H1 (cell line): ENCODE measurements at places on chromosomes 4 and X. TPM values are rescaled to one million over a fixed set of nuclear protein-coding genes. Genes with fewer than 3 reads are reported as not detected.

CENPVL1 gene
- total RNA-seq: 2.9 and 3.2 TPM in 2 replicates

SGMS2 gene
- 0.04 and 0.73 TPM in 2 replicates for total RNA-seq

ASMT gene
- 1.4 and 1.5 TPM in 2 replicates for total RNA-seq

IQCM gene
- not detected in 2 replicates for total RNA-seq

METAP1 gene
- 80.9 and 85.2 TPM in 2 replicates for total RNA-seq

NEUROG2 gene
- total RNA-seq: not detected in 2 replicates

FANCB gene
- total RNA-seq: 12.2 and 13.8 TPM in 2 replicates

EPGN gene
- total RNA-seq: not detected in 2 replicates

EDA gene
- total RNA-seq: 10.1 and 10.5 TPM in 2 replicates

CABS1 gene
- not detected in 2 replicates for total RNA-seq

PLAC8 gene
- 0.80 and 1.1 TPM in 2 replicates for total RNA-seq

LDOC1 gene
- 52.4 and 52.7 TPM in 2 replicates for total RNA-seq

INTU gene
- total RNA-seq: 12.8 and 15.1 TPM in 2 replicates
